AG09319 (cell line): ENCODE measurements at places on chromosomes 11 and 22.

DNA sequence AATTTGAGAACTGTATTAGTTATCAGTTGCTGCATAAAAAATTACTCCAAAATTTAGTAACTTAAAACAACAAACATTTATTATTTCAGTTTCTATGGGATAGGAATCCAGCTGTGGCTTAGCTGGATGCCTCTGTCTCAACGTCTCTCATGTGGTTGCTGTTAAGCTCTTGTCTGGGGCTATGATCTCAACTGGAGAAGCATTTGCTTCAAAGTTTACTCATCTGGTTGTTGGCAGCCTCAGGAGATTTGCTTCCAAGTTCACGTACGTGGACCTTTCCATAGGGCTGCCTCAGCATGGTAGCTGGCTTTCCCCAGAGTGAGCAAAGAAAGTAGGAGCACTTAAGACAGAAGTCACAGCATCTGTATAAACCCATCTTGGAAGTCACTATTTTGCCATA is 144.9 kb upstream of the SESN3 start:
- peak; percentile 67 for DNase-seq

DNA sequence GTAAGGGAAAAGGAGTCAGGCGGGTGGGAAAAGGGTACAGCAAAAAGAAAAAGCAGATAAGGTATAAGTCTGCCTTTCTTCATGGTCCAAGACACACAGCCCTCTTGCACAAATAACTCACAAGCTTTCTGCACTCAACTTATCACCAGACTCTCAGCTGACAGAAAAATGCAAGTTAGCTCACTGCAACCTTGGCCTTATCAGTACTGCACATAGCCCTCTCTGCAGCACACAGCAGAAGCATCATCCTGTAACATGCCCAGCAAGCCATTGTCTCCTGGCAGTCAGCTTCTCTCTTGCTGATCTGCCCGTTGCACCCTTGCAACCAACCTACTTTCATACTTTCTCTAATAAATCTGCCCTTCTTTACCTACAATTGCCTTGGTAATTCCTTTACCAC is 5.8 kb downstream of the ZBTB44 start:
- no peak for DNase-seq

GRCh38 chr11:124971810-124972209 is 17.8 kb downstream of the CCDC15 start:
- no peak for DNase-seq

DNA sequence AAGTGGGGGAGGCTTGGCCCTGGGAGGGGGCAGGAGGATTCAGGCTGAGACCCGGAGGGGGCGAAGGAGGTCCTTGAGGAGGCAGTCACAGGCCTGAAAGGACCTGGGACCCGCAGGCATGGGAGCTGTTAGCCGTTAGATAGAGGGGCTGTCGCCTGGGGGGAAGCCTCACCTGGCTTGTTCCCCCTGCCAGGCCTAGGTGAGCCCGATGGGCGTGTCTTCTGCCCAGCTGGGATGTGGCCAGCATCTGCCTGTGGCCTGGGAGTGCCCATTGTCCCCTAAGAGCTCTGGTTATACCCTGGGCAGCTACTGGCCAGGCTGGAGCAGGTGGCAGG is 1.8 kb upstream of the DUSP8 start:
- no peak for DNase-seq

DNA sequence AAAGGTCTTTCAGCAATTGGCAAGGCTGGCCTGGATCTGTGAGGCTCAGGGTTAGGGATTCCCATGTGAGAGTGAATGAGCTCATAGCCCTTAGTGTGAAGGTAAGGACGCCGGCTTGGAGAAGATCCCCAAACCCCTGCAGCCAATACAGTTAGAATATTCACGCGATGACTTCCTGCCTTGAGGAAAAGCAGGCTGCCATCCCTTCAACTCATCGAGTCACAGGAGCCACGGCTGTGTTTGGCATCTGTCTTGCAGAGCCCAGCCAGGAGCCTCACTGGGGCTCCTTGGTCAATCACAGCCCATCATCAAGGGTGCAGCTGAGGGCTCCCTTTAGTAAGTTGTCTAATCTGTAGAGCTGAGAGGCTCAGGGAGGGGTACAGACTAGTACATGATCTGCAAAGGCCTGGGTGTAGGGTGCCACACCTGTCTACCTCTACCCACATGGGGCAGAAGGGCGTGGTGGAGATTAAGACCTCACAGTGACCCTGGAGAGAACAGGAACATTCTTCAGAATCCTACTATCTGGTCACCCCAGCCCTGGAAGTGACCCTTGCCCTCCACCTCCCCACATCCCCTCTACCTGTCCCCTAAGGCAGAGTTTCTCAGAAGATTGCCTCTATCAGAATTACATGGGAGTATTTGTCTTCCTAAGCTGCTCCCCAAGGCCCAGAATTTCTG is 18.5 kb downstream of the IL10RA start:
- DNase-seq: no peak

DNA sequence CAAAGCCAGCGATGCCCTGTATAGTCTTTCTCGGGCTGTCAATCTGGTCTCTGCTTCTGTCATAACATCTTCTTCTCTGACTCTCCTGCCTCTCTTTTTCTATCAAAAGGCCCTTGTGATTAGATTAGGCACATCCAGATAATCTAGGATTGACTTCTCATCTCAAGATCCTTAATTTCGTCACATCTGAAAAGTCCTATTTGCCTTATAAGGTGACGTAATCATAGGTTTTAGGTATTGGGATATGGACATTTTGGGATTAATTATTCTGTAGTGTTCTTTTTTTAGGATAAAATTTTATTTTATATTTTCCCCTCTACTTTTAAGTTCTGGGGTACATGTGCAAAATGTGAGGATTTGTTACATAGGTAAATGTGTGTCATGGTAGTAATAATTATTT is 480.8 kb upstream of the CCDC90B start:
- no peak for DNase-seq

DNA sequence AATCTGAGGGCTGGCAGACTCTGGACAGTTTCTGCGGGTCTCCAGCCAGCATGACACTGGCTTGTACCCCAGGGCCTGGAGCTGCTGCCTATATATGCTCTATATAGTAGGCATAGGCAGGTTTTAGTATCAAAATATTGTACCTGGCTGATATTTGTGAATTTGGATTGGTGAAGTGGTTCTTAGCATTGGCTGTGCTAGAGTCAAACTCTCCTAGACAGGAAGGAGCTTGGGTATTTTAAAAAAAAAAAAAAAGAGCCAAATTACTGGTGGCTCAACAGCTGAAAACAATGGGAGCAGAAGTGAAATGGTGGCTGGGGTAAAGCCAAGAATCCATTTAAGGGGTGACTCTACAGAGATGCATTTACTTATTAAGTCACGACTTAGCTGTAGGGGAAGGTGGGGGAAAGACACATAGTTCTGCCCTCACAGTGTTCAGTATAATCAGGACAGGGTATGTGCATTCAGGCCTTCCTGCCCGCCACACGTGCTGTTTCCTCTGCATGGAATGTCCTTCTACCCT is 11.0 kb upstream of the MTFP1 start:
- DNase-seq: no peak

GRCh38 chr22:29741926-29742325 is 22.1 kb downstream of the CABP7 start:
- no peak for DNase-seq

- no peak for DNase-seq
Measured at GRCh38 chr11:121538054-121538453, 85.3 kb upstream of the SORL1-AS1 start.

DNA sequence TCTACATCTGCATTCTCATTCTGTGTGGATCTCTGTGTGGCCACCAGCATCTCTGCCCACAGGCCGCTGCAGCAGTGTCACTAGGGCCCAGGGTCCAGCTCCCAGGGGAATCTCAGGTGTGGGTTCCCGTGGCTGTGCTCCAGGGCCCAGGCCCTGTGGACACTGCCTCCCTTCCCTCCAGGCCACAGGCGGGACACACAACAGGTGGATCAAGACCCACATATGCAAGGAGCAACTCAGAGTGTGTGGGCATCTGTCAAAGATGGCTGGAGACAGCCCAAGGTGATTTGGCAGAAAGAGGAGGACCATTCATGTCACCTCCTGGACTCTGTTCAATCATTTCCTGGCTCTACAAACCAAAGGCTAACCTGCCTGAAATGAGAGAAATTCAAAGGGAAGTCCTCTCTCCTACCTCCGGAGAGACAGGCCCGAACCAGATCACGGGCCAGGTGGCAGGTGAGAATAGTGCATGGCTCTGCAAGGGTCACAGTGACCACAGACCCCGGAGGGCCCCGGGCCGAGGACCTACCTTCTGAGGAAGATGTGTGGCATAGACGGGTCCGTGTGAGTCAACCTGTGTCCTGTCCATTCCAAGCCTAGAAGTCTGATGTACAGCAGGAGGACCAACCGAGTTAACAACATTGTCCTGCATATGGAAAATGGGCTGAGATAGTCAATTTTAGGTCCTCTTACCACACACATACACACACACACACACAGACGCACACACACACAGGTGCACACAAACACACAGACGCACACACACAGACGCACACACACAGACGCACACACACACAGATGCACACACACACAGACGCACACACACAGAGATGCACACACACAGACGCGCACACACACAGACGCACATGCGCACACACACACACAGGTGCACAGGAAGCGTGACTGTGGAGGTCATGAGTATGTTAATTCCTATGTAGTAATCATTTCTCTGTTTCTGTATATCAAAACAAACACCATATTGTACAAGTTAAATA is 1068.5 kb downstream of the BRD1 start:
- DNase-seq: no peak

DNA sequence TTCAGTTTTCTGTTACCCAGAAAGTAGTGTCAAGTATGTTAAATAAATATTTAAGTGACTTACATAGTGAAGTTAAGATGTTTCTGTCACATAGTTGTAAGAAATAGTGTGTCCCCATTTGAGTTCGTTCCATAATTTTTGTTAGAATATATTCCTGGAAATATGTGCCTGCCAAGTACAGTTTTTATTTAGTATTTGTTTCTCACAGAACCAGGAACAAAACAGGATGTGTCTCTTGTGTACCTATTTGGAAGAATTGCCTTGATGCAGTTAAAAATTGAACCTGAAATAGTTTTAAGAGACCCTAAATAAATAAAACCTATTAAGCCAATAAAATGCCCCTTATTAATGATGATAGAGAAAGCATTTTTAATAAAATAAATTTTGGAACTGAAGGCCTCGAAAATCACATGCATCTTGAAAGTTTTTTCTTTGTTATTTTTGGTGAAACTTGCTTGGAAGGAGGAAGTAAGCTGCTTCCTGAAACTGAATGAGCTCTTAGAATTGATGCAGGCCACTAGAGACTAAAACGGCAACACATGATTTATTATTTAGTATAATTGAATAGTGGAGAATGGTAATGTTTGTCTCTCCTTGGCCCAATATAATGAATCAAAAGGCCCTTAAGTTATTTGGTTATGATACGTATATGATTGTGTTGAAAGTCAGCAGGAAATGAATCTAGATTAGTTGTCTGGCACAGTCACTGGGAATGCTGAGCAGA is 55.9 kb downstream of the SWAP70 start:
- no peak for DNase-seq

DNA sequence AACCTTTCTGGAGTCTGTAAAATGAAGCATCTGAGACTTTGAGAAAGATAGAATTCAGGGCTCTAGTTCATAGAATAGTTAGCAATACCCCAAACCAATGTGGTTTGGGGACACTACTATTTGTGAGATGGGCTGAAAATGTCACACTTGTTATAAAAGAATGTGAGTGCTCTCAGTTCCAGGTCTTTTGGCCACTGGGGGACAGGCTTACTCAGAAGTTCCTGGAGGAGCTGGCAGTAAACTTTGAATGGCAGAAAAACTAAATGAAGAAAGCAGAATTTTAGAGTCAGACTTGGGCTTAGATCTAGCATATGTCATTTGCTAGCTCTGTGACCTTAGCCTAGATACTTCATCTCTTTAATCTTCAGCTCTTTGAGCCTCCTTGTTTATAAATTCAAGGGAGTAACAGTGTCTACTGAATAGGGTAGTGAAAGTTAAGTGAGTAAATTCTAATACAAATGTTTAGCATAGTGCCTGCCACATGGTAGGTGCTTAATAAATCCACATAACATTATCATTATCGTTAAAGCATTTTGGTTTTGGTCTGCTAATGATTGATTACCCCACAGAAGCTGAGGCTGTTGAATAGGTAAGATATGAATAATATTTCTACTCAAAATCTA is 3.7 kb downstream of the LYVE1 start:
- no peak for DNase-seq

GRCh38 chr11:12120031-12121008 is 9.9 kb downstream of the MICAL2 start:
- no peak for DNase-seq

DNA sequence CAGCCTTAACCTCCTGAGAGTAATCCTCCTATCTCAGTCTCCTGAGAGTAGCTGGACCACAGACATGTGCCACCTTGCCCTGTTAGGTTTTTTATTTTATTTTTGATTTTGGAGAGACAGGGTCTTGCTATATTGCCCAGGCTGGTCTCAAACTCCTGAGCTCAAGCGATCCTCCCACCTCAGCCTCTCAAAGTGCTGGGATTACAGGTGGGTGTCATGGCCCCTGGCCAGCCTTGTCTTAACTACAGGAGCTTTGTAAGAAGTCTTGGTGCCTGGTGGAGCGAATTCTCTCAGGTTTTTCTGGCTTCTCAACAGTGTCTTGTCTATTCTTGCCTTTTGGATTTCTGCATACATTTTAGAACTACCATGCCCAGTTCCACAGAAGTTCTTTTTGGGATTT is 546.4 kb downstream of the TBC1D22A start:
- no peak for DNase-seq

- DNase-seq: peak; percentile 49
Measured at GRCh38 chr11:35304386-35304775, 115.0 kb downstream of the SLC1A2 start.

GRCh38 chr11:20839231-20839630 is 169.8 kb downstream of the NELL1 start:
- DNase-seq: no peak

DNA sequence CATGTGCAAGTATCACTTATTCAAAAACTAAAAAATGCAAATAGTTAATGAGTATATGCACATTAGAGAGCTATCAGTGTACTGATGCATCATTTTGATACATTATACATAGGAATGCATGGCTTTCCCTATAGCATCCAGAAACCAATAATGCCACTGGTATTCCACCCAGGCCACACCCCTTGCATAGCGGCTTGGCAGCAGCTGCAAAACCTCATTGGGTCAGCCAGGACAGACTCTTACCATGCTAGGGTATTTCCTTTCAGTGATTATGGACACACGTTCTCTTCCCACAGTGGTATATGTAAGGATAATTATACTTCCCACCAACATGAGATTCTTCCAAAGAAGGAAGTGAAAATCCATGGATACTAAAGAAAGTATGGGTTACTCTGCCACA is 145.9 kb upstream of the PITPNB start:
- no peak for DNase-seq

GRCh38 chr11:87322568-87322967 is 284.8 kb downstream of the TMEM135 start:
- peak; percentile 5 for DNase-seq
